Left cardiac atrium (tissue), 4 donors: ENCODE measurements at places on chromosomes 2 and 18. TPM values are rescaled to one million over a fixed set of nuclear protein-coding genes. Genes with fewer than 3 reads are reported as not detected.

GRCh38 chr18:28040211-28040610 is 136.7 kb downstream of the CDH2 start:
- DNase-seq = no peak

The RAB27B gene
- 1.0 TPM for total RNA-seq

The WDR7 gene
- 29.1 TPM for total RNA-seq

The SRD5A2 gene
- not detected for total RNA-seq

The PPP1R7 gene
- 68.4 TPM for total RNA-seq

DNA sequence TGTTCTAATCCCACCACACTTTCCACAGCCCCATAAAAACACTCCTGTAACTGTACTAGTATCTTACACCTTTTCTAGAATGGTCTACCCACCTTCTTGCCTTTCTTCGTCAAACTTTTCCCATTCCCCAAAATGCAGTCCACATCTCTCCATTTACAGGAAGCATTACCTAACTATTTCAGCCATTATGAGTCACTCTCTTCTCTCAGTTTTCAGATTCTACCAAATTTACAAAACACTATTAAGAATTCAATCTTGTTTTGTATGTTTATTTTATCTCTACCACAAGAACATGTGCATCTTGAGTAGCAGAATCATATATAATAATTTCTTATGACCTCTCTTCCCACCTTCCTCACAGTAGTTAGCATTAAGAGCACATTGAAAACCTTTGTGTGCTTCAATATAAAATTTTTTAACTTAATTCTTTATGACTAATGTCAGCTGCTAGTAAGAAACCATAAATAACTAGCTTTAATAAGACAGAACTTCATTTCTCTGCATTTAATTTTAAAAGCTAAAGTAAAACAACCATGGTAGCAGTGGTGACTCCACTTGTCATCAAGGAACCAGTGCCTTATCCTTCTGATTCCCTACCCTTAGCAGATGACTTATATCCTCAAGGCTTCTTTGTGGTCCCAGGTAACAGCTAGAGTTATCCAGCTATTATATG is 56.6 kb upstream of the MAP2 start:
- no peak for DNase-seq

The UGT1A5 gene
- total RNA-seq = not detected

DNA sequence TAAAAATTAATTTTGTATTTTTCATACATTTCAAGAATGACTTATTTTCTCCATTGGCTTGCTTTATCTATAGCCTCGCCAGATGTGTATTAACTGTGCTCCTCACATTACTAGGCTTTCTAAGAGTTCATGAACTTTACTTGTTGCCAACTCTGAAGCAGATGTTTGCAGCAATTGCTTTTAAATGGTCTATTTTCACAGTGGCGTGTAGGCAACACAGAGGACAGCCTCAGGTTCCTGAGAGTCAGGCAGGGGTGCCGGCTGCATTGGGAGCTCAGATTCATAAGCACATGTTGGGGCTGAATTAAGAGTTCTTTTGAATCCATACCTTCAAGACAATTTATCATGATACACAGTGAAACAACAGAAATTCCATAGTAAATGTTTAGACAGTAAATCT is 179.2 kb upstream of the PXDN start:
- DNase-seq = no peak

GRCh38 chr2:164913011-164913410 is 42.3 kb downstream of the SLC38A11 start:
- no peak for DNase-seq

The QPCT gene
- total RNA-seq = 2.5 TPM

DNA sequence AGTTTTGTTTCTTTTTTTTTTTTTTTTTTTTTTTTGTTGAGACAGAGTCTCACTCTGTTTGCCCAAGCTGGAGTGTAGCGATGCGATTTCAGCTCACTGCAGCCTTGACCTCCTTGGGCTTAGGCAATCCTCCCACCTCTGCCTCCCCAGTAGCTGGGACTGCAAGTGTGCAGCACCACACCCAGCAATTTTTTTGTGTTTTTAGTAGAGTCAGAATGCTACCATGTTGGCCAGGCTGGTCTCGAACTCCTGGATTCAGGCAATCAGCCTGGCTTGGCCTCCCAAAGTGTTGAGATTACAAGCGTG is 8.2 kb downstream of the ITGA6 start:
- DNase-seq = no peak

DNA sequence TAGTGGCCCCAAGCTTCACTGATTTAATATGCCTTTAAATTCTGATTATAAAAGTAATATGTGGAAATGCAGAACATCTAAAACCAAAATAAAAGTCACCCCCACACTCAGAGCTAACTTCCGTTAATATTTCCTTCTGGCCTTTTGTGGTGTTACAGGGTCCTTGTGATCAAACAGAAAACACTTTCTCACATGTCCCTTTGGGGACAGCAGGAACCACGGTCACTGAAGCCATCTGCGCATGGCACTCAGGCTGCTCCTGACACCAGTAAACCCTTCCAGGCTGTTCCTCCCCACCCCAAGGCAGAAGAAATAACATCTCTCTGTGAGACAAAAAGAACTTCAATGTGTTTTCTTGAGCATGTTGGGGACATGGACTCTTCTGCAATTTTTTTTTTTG is 25.1 kb upstream of the GPR17 start:
- DNase-seq = no peak

The C2orf74 gene
- 30.0 TPM for total RNA-seq

The RPL37A gene
- total RNA-seq = 1,877 TPM

DNA sequence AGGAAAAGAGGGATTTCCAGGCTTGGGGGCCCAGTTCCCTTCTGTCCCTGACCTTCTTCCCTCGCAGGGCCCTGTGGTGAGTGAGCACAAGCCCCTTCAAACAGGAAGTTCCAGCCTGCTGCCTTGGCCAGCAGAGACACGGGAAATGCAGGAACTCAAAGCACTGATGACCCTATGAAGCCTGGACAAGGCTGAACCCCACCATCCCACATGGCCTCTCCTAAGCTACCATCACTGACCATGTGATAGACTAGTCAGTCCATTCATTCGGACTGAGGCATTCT is 196.4 kb downstream of the TNS1 start:
- DNase-seq = peak; percentile 22

GRCh38 chr2:6077585-6077984 is 385.4 kb downstream of the SOX11 start:
- no peak for DNase-seq

DNA sequence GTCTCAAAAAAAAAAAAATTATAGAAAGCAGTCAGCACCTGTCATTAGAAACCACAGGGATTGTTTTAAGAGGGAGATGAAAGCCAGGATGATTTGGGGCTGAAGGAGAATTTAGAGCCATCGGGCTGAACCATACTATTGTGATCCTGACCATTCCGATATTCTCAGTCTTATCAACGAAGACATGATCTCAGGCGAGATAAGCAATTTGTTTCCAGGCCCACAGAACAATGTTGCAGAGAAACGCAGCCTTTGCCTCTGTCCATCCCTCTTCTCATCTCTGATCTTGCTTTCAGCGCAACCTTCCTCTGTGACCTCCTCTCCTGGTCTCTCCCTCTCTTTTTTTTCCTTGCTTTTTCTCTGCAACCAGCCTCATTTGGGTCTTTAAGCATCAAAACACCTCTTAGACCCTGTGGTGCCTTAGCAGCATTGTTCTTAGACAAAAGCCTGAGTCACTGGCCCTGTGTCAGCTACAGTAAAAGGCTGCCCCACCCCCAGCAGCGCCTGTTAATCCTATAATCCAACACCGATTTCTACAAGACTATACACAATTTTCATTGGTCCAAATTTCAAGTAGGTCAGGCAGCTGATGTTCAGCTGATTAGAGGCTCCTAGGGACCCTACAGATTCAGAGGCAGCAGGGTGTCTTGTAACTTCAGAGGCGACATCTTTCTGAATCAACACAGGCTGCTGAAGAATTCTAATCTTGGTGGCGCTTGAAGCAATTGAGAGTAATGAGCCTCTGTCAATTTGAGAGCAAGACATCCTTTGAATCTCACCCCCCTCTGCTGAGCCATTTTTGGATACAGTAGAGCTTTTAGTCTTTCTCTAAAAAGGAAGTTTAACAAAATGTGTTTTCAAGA is 206.0 kb downstream of the NCK2 start:
- peak; percentile 26 for DNase-seq

The TEKT4 gene
- total RNA-seq = not detected

DNA sequence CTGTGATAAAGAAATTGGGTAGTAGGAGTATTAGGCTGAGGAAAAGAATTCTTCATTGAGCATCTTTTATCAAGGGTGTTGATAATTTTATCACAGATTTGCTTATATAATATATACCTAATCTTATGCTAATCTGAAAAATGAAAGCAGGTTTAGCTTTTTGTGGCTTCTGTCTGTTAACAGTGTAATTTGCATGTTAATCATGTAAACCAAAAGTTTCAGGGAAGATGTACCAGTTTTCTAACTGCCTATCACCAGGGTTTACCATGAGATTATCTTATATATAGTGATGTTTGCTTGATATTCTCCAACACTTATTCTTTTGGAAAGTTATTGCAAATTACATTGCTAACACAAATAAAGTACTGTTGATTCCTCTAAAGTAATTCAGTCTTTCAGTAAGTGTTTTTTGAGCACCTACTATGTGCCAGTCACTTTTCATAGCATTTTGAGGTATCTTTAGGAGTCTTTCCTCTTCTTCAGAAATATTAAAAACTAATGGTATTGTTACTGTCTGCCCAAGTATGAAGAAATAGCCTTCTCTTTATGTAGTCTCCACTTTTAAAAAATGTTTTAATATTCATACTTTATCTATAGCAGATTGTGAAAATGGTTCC is 41.6 kb downstream of the GCC2 start:
- no peak for DNase-seq

- DNase-seq = no peak
Measured at GRCh38 chr2:169716238-169716886, 17.3 kb upstream of the KLHL23 start.

The GAD1 gene
- total RNA-seq = not detected

DNA sequence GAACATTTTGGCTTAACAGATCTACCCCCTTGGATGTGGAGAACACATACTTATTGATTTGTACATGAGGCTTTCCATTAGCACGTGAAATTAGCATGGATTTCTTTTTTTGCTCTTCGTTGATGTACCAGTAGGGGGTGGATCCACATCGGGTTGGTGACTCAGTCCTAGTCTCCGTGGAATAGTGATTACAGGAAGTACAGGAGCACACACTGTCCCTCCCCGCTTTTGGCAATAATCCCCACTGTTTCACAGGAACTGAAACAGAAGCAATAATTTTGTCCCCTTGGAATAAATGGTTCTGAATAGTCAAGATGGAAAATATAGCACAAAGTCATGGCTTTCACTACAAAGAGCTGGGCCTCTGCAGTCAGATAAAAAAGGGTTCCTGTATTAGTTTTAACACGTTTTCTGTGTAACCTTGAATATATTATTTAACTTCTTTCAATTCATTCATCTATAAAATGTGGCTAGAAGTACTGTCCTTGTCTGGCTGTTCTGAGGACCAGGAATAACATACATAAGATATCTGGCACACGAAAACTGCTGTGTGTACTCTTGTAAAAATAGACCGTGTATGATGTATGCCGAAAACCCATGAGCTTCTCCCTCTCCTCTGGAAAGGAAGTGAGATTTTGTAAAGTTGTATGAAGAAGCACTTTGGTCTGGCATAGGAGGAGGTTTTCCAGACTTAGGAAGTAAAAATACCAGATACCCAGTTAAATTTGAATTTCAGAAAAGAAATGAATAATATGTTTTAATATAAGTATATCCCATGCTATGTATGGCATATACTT is 229.2 kb downstream of the GALR1 start:
- peak; percentile 54 for DNase-seq

The DPP4 gene
- total RNA-seq = 2.0 TPM

DNA sequence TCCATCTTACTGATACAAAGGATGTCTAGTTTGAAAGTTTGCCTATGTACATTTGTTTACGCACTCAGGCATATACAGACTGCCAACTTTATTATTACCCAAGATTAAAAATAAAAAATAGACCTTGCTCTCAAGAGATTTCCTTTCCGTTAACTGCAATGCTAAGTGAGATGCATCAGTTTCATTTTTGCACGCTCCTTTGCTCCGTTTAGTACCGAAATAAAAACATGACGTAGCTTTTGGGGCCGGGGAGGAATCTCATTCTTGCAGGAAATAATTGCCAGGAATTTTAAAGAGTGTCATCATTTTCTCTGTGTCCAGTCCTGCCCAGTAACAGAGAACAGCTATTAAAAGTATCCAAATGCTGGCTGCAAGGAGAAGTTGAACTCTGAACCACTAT is 169.5 kb downstream of the SLC8A1 start:
- no peak for DNase-seq

- DNase-seq = no peak
Measured at GRCh38 chr18:4748975-4749374, 293.9 kb upstream of the DLGAP1 start.

The OSBPL6 gene
- total RNA-seq = 7.0 TPM

DNA sequence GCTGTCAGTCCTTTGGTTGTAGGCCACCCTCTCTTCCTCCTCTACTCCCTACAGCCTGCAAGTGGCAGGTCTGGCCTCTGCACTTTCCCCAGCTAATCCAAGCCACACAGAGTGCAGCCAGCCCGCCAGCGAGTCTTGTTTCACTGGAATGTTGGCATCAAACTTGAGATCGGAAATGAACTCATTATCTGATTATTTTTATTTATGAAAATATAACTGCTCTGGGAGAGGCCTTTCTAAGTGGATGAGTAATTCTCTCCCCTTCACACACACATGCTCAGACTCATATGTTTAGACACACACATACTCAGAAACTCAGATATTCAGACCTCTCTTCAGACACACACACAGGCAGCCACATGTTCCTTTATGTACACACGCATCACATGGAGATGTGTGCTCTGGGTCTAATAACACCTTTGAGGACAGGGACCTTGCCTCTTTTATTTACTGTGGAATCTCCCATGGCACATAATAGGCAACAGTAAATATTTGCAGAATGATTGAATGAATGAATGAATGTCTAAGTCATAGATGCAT is 151.3 kb downstream of the ZFP36L2 start:
- peak; percentile 87 for DNase-seq

DNA sequence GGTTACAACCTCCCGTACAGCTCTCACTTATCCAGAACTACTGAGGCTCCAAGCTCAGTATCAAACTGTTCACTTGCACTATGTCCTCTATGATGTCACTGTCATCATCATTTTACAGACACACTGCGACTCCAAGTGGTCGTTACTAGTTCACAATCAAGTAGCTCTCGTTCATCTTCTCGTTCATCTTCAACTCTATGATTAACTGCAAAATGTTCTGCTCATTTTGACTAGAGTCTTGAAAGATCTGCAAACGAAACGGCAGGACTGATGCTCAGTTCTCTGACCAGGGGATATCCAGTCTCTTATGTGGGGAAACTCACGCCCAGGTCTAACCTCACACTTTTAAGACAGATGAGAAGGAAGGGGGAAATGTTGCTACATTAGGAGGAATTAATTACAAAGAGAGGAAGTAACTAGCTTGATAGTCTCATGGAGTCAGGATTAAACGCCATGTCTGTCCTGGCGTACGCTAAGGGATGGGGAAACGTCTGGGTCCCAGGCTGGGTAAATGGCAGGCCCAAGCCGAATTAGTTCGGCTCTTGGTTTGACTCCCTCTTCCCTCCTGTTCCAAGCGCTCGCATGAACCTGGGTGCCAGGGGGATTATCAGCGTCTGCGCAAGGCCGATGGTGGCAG is 794 bp upstream of the CHCHD5 start:
- no peak for DNase-seq
